ENCODE measurements at places on chromosomes 16 and 17.

- no peaks in the 10 kb centered on the region for H3K36me3 ChIP-seq
- H3K27ac ChIP-seq, result peak overlapping the region; percentile 97
- peak; percentile 50 for DNase-seq
- H3K4me3 ChIP-seq, result peak overlapping the region; percentile 95
- no peaks in the 10 kb centered on the region for H3K27me3 ChIP-seq
Measured at GRCh38 chr17:72726936-72727335, 365.6 kb downstream of the SLC39A11 start.

DNA sequence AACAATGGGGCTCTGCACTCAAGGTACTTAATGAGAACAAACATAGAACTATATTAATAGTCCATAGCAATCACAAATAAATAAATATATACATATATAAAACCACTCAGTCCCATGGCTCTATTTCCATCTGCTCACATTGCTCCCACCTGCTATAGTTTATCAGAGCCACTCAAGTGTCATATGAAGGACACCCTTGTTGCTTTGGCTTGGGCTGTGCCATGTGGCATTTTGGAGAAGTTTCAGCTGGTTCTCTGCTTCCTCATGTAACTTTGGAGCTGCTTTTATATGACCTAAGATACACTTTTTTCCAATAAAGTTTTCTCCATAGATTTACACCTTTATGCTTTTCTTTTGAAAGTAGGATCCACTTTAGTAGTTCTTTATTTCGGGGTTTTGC, 126.4 kb downstream of the KCNJ2 start:
- peaks cover 5% of the 10 kb centered on the region for H3K4me1 ChIP-seq
- H3K36me3 ChIP-seq, result no peaks in the 10 kb centered on the region
- H3K27ac ChIP-seq, result no peak overlapping the region
- no peak overlapping the region for H3K4me3 ChIP-seq
- H3K27me3 ChIP-seq, result no peaks in the 10 kb centered on the region

DNA sequence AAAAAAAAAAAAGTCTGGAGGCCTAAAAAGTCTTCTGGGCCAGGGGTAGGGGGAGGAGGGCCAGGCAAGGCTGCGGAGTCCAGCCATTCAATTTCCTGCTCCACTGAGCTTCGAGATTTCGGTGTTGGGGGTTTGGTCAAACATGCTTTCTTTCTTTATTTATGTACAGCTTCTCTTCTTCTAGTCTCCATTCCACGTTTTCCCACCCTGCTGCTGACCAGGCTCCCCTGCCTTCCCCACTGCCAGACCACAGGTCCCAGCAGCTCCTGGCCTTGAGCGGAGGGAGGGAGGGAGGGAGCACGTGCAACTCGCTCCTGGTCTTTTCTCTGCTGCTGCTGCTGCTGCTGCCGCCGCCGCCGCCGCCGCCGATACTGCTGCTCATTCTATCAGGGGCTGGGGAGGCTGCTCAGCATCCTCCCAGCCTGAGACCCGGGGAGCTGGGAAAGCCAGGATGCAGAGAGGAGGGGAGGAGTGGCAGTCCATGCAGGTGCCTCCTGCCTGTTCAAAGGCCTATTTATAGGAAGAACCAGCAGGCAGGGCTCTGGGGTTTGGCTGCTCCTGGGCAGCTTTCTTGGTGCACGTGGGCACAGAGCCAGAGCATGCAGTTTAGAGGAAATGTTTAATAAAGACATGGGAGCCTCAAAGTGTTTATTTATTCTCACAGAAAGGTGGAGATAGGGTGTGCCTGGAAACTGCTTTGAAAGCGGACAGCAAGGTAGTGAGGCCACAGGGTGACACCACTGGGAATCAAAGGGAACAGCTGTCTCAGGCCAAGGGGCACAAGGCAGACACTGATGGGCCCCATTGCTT, 23.4 kb upstream of the ZFHX3 start:
- peaks cover 50% of the 10 kb centered on the region for H3K27me3 ChIP-seq
- H3K36me3 ChIP-seq, result no peaks in the 10 kb centered on the region
- no peak overlapping the region for H3K27ac ChIP-seq
- H3K4me1 ChIP-seq, result peaks cover 16% of the 10 kb centered on the region
- peak overlapping the region; percentile 72 for H3K4me3 ChIP-seq

DNA sequence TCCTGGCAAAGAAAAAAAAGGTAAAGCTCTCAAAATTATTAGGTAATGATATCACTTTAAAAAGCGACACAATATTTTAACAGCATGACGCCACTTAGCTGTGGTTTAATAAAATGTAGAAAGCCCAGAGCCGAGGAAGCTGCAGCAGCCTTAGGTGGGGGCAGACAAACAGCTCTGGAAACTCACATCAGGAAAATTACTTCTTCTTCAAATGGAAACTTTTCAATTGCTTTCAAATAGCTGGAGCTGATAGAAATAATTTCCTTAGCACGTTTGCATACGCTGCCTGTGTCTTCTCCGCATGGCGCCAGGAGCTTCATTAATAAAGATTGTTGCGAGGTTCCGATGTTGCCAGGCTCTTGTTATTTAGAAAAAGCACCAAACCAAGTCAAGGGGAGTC, 835.3 kb upstream of the EEF2KMT start:
- no peak for DNase-seq
- no peak overlapping the region for H3K4me3 ChIP-seq
- no peak overlapping the region for H3K27ac ChIP-seq
- H3K4me1 ChIP-seq, result no peaks in the 10 kb centered on the region
